Putamen (tissue), 1 donor: ENCODE measurements at places on chromosomes 16 and 17.
A peak's percentile ranks its signal among the peaks of the same experiment; 100 is the strongest.

GRCh38 chr16:30889721-30890120 lies 4.2 kb downstream of the BCL7C start:
- DNase-seq: no peak

GRCh38 chr17:4862720-4863119 lies 29.6 kb downstream of the MINK1 start:
- DNase-seq: no peak

GRCh38 chr17:80694085-80694991 lies 149.7 kb downstream of the RPTOR start:
- no peak for DNase-seq

DNA sequence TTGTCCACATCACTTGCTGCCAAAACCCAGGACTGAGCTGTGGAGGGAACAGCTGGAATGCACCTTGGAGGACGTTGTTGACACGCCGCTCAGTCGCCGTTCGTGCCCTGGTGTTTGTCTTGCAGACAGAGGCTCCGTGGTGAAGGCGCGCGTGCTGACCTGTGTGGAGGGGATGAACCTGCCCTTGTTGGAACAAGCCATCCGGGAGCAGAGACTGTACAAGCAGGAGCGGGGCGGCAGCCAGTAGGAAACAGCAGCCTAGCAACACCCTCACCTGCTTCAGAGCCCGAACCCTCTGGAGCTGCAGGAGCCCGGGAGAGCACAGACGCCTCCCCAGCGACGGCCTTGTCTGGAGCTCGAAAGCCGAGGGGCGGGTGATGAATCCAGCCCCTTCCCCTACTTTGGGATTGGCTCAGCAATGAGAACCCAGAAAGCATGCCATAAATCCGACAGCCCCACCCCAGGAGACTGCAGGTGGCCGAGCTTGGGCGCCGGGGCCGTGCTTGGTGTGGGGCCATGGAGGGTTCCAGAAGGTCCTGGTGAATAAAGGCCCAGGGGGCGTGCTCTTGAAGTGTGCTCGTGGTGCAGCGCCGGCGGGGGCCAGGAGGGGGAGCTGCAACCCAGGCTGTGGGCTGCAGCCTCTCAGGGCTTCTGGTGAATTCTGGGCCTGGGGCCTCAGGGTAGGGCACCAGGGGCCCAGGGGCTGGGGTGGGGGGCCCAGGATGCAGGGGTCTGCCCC lies 470 bp upstream of the CDK3 start:
- DNase-seq: no peak

- no peak for DNase-seq
Observed at GRCh38 chr17:80219763-80220053, 425 bp downstream of the SGSH start.

DNA sequence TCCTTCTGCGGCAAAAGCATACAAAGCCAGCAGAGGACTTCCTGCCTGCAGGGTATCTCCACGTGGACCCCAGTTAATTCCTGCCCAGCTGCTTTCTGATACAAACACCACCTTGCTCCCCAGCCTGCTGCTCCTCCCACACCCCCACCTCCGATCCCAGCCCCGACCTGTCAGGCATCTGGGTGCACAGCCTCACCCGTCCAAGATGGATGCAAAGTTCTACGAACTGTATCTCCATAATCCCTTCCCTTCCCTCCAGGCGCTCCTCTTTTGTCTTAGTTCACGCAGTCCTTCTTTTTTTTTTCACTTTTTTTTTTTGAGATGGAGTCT lies 15.6 kb upstream of the FOXJ1 start:
- DNase-seq: no peak

DNA sequence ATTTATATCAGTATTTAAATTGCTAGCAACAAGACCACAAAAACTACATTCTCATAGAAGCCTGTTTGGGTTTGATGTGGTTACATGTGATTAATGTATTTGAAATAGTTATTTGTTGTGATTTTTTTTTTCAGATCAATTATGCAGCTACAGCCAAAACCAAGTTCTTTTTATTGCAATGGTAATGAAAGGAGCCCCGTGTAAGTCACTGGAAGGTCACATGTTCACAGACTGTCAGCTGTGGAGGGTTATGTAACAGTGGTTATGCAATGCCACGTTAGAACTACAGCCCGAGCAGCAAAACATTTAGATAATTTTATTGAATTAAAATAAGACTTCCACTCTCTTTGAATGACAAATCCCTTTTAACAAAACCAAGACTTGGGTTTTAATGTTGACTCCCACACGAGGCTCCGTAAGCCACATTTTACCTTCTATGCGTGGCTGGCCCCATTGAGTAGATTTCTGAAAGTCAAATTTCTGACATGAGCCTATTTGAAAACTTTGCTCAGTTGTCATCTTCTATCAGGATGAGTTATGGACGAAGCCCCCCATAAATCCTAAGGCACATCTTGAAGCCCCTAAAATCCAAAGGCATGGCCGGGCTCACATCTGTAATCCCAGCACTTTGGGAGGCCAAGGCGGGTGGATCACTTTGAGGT lies 41.8 kb upstream of the SEC14L1 start:
- DNase-seq: peak; percentile 94
